Posterior cingulate gyrus (tissue), 11 donors: ENCODE measurements at places on chromosomes 1 and 21.
A peak's percentile ranks its signal among the peaks of the same experiment; 100 is the strongest.

GRCh38 chr1:179001451-179001850 is 24.2 kb upstream of the FAM20B start:
- no peak for DNase-seq

DNA sequence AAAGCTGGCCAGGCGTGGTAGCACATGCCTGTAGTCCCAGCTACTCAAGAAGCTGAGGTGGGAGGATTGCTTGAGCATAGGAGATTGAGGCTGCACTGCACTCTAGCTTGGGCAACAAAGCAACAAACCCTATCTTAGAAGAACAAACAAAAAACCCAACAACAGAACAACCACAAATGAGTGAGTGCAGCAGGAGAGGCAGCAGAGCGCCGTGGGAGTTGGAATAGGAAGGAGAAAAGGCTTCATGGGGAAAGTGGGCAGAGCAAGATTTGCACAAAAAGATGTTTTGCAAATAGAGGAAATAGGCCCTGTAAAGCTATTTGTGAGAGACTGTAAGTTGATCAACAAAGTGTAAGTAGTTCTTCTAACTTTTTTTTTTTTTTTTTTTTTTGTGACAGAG is 19.6 kb downstream of the SMAP2 start:
- no peak for DNase-seq

DNA sequence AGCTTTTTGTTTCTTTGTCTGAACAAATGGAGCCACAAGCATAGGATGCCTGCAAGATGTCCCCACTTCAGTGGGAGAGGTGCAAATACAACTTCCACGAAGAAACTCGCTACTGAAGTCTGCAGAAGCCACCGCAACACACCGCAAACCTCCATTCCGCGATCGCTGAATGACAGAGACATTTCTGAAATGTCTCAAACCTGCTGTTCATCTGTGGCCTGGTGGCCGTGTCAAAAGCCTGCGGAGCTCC is 1.0 kb downstream of the TP53BP2 start:
- no peak for DNase-seq

DNA sequence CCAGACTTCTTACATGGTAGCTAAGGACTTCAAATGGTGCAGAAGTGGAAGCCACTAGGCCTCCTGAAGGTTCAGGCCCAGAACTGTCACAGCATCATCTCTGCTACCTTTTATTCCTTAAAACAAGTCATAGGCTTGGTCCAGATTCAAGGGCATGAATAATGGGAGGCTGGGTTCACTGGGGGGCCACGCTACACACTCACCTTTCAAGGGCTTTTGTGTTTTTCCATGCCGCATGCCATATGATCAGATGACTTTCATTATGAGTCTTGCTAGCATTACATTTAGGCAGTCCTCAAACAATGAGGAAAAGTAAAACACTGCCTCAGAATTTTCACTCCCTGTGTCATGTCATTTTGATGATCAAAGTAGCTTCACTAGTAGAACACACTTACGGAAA is 83.4 kb downstream of the VPS26C start:
- no peak for DNase-seq

GRCh38 chr1:166165661-166166328 is 1.0 kb downstream of the FAM78B start:
- peak; percentile 19 for DNase-seq

DNA sequence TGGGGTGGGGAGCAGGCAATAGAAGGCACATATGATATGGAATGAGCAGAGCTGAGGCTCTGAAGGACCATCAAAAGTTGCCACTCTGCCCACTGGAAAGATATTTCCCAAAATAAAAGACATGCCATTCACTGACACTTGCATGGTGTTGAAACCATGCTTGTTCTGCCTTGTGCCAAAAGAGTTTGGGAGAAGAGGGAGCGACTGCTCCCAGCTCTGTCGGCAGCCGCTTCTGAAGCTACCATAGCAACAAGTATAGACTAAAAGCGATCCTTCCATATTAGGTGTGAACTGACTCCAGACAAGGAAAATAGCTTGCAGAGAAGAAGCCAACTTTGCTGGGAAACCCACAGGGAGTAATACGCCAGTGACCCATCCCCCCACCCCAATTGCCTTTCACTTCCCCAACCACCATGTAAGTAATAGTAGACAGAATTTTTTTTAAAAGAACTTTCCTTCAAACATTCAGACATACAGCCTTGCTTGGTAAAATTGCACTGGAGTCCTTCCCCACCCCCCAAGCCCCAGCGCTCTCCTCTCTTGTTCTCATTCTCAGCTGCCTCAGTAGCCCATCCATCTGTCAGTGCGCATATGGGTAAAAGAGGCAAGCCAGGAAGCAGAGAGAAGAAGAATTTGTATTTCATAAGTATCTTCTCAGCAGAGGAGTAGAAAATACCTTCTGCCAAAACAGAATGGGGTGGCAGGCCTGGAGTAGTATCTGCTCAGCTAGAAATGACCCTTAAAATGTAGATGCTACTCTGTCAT is 263.7 kb downstream of the OMA1 start:
- no peak for DNase-seq

DNA sequence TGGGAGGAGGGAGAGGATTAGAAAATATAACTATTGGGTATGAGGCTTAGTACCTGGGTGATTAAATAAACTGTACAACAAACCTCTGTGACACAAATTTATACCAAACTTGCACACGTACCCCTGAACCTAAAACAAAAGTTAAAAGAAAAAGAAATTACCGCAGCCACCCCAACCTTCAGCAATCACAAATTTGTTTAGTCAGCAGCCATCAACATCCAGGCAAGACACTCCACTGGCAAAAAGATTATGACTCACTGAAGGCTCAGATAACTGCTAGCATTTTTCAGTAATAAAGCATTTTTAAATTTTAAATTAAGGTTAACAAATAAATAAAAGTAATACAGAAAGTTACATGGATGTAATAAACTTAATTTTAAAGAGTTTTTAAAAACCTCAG is 14.4 kb upstream of the DEPDC1 start:
- no peak for DNase-seq

- DNase-seq, result no peak
These were observed 70.7 kb downstream of the TRABD2B start for GRCh38 chr1:47926461-47926999.

DNA sequence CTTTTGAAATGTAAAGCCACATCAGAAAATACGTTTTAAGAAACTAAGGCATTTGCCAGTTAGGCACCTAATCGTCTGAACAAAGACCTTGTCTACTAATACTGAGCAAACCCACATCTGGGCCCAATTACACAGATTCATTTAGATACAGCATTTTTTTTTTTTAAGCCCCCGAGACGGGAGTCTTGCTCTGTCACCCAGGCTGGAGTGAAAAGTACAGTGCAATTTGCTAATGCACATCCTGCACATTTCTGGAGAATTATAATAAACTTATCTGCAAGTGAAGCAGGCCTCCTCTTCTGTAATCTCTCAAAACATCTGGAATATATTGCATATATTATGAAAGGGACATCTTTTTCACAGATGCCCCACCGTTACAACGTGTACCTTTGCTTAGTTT is 3.3 kb downstream of the RSRP1 start:
- DNase-seq, result no peak

DNA sequence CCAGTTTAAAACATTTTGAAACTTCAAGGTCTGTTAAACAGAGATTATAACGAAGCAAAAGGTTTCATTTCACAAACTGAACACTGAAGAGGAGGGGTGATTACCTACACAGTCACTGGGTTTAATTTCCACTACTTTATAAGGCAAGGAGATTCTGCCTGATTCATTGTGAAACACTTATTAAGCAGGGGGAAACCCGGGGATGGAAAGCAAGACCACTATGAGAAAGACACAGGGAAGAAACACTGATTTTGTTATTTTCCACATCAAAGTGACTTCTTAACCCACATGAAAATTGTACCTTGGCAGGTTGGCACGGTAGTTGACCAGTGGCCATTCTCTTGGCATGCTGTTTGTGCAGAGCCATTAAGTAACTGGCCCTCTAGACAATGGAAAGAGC is 8.1 kb upstream of the F5 start:
- no peak for DNase-seq

DNA sequence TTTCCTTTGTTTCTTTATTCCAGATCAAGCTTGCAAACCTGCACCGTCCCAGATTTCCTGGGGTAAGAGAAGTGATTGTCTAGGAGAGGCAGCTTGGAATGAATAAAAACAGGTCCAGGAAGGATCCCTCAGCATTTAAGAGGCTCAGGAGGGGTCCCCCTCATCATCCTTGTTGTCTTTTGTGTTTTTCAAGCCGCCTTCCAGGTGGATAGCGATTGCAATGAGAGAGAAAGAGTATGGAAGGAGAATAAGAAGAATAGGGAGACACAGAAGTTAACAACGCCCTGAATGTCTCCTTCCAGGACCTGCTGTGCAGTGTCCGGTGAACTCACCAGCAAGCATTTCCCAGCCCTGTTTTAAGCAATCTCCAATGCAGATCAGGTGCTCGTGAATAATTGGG is 8.5 kb downstream of the ERG start:
- no peak for DNase-seq

DNA sequence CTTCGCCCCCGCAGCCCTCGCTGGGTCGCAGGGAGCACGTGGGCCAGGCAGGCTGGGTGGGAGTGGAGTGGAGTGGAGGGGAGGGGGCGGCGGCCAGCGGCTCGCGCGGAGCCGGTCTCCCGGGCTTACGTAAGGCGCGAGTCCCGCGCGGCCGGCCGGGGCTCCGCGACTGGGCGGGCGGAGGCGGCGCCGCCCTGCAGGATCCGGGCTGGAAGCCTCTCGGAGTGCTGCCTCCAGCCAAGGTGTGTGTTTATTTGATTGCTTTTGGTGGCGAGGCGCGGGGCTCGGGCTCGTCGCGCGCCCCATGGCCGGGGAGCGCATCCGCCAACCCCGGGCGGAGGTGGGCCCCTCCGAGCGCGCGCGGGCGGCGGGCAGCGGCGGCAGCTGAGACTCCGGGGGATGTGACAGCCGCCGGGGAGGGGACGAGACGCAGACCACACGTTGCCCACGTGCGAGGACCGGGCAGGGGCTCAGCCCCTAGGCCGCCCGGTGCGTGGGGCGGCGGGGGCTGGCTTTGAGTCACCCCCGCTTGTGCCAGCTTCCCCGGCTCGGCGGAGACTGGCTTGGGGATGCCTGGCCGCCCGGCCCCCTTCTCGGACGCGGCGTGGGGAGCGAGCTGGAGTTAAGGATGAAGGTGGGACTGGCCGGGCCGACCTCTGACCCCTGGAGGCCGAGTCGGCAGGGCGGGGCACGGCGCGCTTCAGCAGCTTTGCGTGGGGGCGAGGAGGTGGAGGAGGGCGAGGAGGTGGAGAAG is 402 bp upstream of the AK4 start:
- peak; percentile 86 for DNase-seq

DNA sequence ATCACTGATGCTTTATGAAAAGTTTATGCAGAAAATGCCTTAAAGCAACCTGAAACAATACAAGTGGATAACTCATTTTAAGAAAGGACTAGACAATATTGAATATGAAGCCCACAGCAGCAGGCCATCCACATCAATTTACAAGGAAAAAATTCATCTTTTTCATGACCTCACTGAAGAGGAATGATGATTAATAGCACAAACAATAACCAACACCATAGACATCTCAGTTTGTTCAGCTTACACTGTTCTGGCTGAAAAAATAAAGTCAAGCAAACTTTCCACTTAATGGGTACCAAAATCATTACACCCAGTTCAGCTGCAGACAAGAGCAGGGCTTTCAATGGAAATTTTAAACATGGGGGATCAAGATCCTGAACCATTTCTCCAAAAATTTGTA is 380.6 kb upstream of the NEGR1 start:
- no peak for DNase-seq

DNA sequence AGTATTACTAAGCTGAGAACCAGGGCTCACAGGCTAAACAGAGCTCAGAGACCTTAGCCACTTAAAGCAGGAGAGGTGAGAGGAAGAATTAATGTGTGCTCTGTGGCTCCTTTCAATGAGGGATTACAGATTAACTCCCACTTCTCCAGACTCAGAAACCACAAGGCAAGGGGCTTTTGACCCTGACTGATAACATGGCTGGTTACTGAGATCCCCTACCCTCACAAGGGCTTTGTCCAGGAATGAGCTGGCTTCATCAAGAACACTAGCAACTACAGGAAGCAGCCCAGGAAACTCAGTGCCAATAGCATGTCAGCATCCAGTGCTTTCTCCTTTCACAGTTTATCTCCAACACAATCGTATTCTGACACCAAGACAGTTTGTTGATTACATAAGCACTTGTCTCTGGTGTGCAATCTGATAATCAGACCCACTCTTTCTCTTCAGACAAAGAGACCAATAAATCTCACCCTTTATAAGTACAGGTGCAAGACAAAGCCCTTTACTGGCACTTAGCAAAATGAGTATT is 38.8 kb downstream of the ERI3 start:
- DNase-seq, result no peak

DNA sequence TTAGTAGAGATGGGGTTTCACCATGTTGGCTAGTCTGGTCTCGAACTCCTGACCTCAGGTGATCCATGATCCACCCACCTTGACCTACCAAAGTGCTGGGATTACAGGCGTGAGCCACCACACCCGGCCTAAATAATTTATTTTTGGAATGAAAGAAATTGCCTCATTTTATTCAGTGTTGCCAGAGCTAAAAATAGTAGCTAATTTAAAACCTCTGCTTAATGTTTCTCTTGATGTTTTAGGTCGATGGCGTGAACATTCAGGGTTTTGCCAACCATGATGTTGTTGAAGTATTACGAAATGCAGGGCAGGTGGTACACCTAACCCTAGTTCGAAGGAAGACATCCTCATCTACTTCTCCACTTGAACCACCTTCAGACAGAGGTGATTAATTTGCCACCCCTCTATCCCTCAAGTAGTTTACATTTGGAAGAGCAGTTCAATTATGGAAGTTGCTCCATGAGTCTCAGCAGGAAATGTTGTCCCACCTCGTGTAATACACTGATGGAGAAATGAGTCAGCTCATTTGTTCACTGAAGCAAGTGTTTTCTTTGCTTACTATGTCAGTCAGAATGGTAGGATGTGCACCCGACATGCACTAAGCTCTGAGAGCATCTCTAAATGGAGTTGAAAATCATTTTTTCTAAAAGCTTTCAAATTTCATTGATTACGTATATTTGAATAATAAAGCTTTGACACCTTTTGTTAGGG is 54.9 kb downstream of the PATJ start:
- DNase-seq, result no peak

DNA sequence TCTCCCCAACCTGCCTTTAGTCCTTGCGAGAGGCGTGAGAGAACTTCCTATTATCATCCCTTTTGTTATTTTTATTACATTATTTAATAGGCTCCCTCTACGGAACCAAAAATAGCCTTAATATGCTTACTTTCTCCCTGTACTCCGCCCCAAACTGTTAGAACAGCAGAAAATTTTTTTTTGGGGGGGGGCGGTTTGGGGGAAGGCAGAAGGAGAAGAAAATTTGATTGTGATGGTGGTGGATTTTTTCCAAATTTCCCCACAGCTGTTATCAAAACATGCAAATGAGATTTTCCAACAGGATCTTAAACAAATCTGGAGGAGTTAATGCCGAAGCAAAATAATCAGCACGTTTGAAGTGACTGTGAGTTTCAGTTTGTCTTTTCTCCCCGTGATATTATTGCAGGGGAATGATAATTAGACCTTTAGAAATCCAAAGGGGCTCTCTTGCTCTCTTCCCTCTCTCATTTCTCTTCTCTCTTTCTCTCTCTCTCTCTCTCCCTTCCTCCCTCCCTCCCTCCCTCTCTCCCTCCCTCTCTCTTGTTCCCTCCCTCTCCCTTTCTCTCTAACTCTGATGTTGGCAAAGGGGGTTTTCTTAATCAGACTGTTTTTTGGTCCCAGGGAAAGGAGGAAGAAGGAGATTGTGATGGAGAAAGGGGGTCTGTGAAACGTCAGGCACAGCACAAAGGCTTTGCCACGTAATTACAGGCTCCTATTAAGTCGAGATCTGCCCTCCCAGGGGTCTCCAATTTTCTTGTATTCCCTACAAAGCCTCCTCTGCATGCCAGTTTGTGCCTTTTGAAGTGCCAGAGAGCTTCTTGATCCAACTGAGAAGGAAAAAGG is 1.1 kb upstream of the PRRX1 start:
- DNase-seq, result no peak

- DNase-seq, result no peak
These were observed 99.7 kb downstream of the NFIA start for GRCh38 chr1:61182049-61182448.
